ENCODE measurements at places on chromosomes 5 and 9. TPM values are rescaled to one million over a fixed set of nuclear protein-coding genes. Genes with fewer than 3 reads are reported as not detected.

GRCh38 chr5:102826629-102827028 lies 71.5 kb downstream of the PAM start:
- no peak for DNase-seq

DNA sequence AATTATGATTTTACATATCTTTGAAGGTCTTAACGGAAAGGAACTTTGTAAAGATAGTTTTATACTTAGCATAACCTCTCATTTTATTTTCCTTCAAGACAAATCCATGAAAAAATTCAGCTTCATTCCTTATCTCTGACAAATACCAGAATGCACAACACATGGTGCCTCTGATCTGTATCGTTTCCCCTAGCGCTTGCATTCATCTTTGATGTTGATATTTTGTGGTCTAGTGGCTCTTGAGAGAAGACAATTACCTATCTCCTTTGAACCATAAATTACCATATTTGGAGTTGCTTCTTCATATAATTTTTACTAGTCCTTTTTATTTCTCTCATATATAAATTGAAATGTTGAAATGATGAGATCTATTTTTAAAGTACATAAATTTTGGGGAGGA lies 551.3 kb downstream of the PDE4D start:
- DNase-seq, result peak; percentile 91

GRCh38 chr5:78626009-78626571 lies 22.5 kb downstream of the LHFPL2 start:
- peak; percentile 26 for DNase-seq

GRCh38 chr9:90832261-90832660 lies 30.6 kb downstream of the SYK start:
- no peak for DNase-seq

- no peak for DNase-seq
Measured at GRCh38 chr5:142619815-142620214, 66.1 kb downstream of the FGF1 start.

DNA sequence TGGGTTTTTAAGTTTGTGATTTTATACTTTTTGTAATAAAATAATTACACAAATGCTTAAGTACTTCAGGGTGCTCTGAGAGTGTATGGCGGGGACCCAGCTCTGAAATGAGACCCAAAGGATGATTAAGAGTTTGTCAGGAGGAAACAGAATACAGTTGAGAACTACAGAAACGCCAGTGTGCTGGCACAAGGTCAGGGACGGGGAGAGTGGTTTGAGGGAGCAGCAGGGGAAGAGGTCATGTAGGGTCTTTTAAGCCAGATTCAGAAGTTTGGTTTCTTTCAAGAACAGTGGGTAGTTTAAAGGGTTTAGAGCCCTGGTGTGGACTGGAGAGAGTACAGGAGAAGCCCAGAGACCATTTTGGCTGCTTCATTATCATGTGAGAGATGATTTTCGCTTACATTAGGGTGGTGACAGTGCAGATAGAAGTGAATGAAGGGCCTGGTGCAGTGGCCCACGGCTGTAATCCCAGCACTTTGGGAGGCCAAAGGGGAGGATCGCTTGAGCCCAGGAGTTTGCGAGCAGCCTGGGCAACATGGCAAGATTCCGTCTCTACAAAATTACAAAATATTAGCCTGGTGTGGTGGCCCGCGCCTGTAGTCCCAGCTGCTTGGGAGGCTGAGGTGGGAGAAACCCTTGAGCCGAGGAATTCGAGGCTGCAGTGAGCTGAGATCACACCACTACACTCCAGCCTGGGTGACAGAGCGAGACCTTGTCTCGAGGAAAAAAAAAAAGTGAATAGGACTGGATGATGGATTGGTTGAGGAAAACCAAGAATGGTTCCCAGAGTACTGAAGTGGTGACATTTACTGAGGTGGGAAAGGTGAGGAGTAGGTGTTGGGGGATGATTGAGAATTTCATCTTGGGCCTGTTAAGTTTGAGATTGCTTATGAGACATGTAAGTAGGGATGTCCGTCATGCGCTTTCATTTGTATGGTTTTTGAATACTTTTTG lies 1.4 kb upstream of the ETF1 start:
- peak; percentile 18 for DNase-seq

DNA sequence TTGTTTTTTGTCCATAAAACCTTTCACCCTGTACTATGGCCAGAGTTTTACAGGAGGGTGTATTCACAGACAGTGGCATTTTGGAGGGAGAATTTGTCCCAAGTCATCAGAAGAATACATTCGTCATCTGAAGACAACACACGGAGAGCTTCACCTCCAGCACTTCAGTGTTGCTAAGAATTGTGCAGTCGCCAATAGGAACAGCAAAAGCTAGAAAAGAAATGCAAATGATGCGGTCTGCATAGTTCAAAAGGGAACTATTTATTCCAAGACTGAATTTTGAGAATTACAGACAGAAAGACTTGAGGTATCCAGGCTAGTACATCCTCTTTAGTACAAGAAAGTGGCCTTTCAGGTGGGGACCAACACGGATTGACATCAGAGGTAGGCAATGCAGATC lies 399.2 kb upstream of the KIF2A start:
- DNase-seq, result no peak

- DNase-seq, result peak; percentile 94
Measured at GRCh38 chr9:14906644-14907359, 3.4 kb downstream of the FREM1 start.

DNA sequence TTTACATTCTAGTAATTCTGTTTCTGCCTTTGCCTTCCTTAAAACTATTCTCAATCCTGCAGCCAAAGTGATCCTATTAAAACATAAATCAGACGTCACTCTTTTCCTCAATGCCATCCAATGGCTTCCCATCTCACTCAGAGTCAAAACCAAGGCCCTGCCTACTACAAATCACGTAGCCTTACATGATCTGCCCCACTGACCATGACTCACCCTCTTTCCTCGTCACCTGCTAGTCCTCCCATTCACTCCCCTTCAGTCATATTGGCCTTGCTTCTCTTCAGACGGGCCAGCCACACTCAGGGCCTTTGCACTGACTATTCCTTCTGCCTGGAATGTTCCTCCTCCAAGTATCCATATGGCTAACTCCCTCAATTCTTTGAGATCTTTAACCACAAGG lies 39.0 kb upstream of the DMXL1 start:
- no peak for DNase-seq

- no peak for DNase-seq
Measured at GRCh38 chr9:20651939-20652338, 29.6 kb upstream of the MLLT3 start.

GRCh38 chr9:109471475-109472393 lies 26.4 kb downstream of the PTPN3 start:
- DNase-seq, result no peak

GRCh38 chr5:107672211-107673038 lies 1.7 kb upstream of the EFNA5 start:
- peak; percentile 99 for DNase-seq

DNA sequence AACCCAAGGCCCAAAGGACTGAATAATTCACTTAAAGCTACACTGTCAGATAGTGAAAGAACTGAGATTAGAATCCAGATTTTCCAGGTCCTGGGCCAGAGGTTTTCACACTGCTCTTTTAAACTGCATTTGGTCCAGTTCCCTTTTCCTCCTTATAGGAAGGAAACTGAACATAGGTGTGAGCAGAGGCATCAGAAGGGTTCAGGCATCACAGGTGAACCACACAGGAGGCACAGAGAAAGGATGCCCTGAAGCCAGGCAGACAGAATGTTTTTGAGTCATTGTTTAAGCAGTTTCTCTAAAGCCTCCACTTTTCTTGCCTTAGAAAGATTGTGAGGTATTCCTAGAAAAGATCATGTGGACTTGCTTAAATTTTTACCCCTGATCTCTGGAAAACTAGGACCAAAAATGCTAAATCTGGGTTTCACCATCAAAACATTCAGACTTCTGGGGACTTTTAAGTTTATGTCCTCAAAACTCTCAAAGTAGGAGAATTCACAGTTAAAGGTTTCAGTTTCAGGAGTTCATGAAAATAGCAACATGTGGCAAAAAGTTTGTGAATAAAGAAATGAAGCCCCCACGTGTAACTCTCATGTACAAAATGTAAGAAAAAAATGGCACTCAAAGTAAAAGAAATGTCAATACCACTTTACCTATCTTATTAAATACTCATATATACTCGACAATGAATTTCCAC lies 386.1 kb downstream of the NTRK2 start:
- DNase-seq, result no peak

DNA sequence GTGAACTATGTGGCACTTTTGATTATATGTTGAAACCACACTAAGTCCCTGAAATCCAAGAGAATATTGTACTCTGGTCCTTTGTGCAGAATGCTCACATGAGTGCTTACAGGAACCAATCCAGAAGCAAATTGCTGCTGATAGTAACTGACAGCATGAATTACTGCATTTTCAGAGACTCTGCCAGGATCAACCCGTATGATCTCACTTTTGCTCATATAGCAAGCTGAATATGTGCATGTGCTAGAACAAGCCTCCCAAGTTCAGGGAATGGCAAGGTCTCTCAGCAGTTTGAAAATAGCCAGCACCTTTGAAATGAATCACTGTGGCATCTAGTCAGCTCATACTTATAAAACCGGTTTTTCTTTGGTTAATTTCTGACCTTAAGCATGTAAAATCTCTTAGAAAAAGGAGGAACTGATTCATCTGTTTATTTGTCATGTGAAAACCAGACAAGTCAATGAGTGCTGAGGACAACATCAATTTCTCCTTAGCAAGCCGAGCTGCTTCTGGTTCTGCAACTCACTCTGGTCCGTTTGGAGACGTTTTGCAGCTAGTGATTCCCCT lies 215.7 kb upstream of the ELL2 start:
- peak; percentile 94 for DNase-seq

- no peak for DNase-seq
Measured at GRCh38 chr5:172789687-172790495, 18.9 kb upstream of the DUSP1 start.

DNA sequence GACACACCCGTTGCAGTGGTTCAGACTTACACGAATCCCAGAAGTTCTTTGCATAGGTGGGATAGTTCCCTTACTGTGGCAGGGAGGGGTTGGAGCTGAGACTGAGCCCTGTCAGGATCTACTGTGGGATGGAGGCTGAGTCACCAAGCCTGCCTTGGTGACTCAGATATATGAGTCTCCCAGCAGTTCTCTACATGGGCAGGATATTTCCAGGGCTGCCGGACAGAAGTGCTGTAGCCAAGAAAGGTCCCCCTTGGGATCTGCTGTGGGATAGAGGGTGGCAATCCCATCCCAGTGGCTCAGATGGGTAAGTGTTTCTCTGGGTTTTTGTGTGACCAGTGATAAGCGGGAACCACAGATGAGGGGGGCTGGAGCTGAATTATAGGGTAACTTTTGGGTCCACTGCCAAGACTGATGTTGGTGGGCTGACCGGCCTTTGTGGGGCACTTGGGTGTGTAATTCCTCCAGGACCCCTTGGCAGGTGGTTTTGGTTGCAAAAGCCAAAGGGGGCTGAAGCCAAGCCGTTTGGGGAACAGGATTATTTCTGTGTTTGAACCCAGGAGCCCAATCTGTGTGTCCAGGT lies 18.7 kb downstream of the XRCC4 start:
- DNase-seq, result peak; percentile 42

- DNase-seq, result no peak
Measured at GRCh38 chr5:61115968-61116367, 46.3 kb downstream of the SMIM15 start.

- no peak for DNase-seq
Measured at GRCh38 chr9:91549177-91549576, 125.5 kb upstream of the NFIL3 start.

DNA sequence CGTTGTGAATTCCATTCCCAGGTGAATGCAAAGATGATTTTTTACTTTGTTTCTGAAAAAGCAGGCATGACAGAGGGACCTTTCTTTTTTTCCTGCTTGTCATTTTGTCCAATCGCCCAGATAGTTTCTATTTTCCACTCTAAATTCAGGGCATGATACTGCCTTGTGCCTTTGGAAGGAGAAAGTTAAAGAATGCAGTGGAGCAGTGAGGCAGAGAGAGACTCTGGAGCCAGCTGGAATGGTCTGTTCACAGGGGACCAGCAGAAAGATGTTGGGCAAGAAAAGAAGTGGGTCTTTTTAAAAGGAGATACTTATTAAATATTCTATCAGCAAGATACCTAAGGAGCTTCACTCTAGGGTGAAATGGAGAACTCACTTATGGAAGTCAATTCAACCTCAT lies 532.3 kb downstream of the BRINP1 start:
- no peak for DNase-seq

GRCh38 chr5:151903243-151903653 lies 21.4 kb downstream of the GLRA1 start:
- DNase-seq, result no peak

GRCh38 chr5:42962124-42962523 lies 78.0 kb downstream of the ANXA2R start:
- DNase-seq, result no peak

GRCh38 chr9:5846501-5846921 lies 13.6 kb upstream of the ERMP1 start:
- DNase-seq, result no peak

GRCh38 chr9:115799734-115800133 lies 353.9 kb upstream of the PAPPA start:
- no peak for DNase-seq

- no peak for DNase-seq
Measured at GRCh38 chr5:116787570-116787969, 212.9 kb upstream of the SEMA6A start.

DNA sequence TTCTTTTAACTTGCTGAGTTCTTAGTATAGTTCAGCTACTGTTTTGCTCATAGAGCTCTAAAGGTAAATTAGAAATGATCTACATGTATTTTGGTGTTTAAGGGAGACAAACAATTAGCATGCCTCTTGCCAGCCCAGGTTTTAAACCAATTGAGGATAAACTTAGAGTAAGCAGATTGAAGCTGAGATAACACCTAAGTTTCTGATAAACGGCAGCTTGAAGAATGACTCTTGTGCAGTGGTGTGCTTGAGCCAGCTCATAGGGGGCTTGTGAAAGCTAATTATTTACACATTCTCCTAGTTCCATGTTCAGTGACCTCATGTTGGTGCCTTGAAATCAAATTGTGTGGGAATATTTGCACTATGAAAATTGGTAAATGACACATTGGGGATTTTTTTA lies 193.0 kb downstream of the PRR16 start:
- no peak for DNase-seq

DNA sequence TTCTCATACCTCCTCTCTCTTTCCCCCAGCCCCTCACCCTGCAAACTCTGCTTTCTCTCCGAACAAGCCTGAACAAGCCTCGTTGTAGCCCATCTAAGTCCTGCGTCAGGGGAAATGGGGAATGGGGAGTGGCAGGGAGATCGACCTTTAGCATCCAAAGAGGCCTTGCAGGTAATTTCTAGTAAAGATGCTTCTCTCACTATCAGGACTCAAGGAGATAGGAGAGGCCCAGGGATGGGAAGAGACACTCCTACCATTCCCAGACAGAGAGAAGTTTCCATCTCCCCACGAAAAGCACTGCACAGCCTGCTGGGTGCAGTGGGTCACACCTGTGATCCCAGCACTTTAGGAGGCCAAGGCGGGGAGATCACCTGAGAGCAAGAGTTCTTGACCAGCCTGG lies 44.4 kb upstream of the CTNNA1 start:
- no peak for DNase-seq

GRCh38 chr5:35229076-35230037 lies 930 bp downstream of the PRLR start:
- peak; percentile 72 for DNase-seq

Gene TTC1
- total RNA-seq, result 35.4 TPM

Gene GABRP
- 4.6 TPM for total RNA-seq

Gene ARRDC3
- 149 TPM for total RNA-seq

Gene PCDHGA6
- total RNA-seq, result 7.2 TPM

Gene OLFM1
- total RNA-seq, result 3.6 TPM

Gene EQTN
- total RNA-seq, result not detected

Gene NEUROG1
- not detected for total RNA-seq

Gene NRARP
- 1.9 TPM for total RNA-seq

Data from umbilical cord (tissue), 2 donors.